ENCODE measurements at places on chromosomes 4 and X.
A peak's percentile ranks its signal among the peaks of the same experiment; 100 is the strongest.

DNA sequence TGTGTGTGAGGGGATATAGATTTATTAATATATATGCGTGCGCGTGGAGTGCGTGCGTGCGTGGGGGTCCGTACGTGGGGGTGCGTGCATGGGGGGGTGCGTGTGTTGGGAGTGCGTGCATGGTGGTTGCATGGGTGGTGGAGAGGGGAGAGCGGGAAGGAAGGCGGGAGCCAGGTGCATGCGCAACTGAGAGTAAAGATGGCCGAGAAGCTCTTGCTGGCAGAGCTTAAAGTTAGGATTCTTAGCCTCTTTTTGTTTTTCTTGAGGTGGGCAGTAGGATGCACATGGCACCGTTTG lies 45.8 kb downstream of the TEX13B start:
- DNase-seq = no peak

DNA sequence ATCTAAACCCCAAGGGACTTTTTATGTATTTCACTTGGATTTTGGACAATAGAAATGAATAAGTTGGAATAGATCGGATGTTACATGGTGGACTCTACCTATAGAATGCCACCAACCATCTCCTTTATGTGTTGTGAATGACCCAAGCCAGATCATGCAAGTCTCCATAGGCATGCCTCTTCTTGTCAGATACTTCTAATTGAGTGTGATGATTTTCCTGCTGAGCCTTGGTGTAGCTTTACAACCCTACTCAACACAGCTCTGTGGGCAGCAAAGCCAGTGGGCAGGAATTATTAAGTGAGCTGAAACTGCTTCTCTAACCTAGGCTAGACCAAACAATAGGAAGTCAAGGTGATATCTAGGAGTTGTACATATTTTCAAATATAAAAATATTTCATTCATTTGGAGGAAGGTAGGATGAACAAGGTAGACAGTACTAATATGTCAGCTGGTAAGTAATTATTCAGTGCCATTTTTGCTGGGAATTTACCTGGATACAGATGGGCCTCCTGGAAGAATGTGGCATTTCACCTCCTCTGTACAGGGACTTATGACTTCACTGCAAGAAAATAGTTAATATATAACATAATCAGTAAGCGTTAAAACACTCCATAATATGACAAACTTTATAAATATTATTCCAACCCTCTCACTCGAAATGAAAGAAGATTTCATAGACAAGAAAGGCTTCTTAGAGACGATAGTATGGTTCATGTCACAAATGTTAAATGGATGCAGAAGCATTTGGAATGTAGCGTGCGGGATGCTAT lies 298.0 kb upstream of the FAT1 start:
- no peak for DNase-seq

- no peak for DNase-seq
These were observed 50.6 kb downstream of the ZGRF1 start for GRCh38 chr4:112585977-112586736.

GRCh38 chrX:55033429-55033828 lies 2.7 kb upstream of the ALAS2 start:
- DNase-seq = peak; percentile 56

DNA sequence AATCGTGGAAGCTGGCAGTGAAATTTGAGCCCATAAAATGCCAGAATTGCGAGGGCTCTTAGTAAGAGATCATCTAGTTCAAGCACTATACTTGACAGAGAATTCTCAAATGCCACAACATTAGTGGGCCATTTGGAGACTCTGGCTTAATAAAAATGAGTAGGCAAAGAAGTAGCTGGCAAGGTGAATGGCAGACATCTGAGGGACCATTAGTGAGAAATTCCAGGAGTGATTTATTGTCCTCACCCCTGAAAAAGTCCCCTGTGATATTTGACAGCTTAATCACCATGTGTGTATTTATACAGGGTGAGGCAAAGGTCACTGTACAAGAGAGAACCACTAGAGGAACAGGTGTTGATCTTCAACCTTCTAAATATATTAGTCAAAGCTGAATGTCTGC lies 207.5 kb downstream of the CHRDL1 start:
- DNase-seq = no peak

- DNase-seq = no peak
These were observed 62.8 kb downstream of the UCHL1 start for GRCh38 chr4:41319553-41319952.

DNA sequence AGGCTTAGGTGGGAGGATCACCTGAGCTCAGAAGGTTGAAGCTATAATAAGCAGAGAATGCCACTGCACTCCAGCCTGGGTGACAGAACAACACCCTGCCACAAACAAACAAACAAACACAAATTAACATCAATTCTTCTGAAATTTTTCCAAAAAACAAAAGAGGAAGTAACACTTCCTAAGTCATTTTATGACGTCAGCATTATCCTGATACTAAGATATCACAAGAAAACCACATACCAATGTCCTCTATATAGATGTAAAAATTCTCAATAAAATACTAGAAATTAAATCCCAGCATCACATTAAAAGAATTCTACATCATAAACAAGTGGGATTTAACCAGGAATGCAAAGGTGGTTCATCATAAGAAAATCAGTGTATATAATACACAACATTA lies 64.4 kb upstream of the STK26 start:
- no peak for DNase-seq

GRCh38 chr4:70364002-70364401 lies 3.4 kb downstream of the SMR3A start:
- no peak for DNase-seq

- no peak for DNase-seq
These were observed 1.6 kb downstream of the FAM13A start for GRCh38 chr4:89055157-89056080.

DNA sequence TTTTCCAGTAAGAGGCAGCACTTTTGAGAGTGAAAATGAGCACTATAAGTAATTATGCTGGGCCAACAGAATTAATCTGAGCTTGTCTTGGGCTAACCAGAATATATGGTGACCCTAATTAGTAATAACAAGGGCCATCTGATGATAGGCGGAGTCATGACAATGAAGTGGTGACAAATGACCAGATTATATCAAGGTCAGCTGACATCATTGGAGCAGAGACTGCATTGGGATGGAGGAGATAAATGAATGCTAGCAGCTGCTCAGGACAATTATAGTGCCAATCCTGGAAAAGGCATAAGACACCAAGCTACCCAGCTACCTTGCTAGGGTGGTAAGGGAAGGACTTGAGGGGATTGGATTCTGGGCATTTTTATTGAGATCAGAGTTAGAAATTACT lies 1548.7 kb downstream of the RPA4 start:
- no peak for DNase-seq

DNA sequence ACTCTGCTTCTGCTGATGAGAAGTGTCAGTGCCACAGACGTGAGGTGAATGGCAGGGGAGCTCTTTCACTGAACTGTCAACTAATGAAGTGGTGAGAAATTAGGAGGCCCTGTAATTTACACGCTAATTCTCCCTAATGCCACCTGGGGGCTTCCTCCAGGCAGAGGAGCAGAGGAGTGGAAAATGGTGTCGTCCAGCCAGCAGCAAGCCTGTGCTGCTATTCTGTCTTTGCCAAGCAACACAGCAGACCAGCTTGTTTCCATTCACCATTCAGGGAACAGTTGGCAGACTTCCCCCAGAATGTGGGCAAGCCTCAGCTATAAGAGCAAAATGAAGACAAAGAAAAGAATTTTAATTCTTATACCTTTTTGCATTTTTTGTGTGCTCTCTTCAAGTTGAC lies 245.2 kb upstream of the TET2 start:
- no peak for DNase-seq

- DNase-seq = no peak
These were observed 138.6 kb downstream of the AFF1 start for GRCh38 chr4:87073199-87074120.

- DNase-seq = no peak
These were observed 205.7 kb downstream of the SOX3 start for GRCh38 chrX:140298960-140299825.

DNA sequence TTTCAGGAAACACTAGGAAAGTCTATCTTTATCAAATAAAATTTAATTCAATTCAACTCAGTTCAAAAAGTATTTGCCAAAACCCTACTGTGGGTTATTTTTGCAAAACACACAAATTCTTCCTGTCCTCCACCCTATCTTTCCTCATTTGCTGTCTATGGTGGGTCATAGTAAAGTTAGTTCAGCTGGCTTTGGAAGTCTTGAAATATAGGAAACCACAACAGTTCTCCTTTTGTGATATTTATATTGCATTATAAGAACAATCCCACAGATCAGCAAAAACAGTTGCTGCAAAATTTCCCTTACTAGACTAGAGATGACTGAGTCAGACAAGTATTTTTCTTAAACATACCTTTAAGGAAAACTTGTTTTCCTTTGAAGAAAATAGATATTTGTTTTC lies 22.2 kb downstream of the CYBB start:
- no peak for DNase-seq

GRCh38 chr4:37682701-37683401 lies 3.3 kb downstream of the RELL1 start:
- no peak for DNase-seq

DNA sequence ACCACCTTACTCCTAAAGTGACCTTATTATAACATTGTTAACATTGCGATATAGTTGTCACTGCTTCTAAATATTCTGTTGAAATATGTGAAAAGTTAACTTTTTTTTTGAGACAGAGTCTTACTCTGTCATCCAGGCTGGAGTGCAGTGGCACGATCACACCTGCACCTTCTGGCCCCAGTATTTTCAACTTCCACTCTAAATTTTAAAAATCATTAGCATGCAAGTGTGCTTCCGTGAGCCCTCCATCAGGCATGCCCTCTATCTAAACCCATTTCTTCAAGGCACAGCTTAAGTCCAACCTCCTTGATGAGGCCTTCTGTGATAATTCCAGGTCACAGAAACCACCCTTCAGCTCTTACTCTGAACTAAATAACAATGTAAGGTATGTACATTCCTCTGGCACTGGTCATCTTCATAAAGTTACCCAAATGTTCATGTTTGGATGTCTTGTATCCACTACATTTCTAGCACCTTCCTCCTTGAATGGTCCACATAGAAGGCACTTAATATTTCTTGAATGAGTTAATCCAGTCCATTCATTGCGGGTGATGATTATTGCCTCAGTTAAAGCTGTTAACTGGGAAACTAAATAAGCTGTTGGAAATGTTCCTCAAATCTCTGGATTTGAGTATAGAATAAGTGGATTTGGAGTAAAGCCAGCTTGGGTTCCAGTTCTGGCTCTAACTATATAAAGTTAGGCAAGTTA lies 38.6 kb upstream of the TMEM131L start:
- no peak for DNase-seq

- DNase-seq = no peak
These were observed 274.6 kb downstream of the NKX6-1 start for GRCh38 chr4:84224522-84224921.

- DNase-seq = peak; percentile 51
These were observed 56.7 kb downstream of the TSPAN5 start for GRCh38 chr4:98601708-98602107.

DNA sequence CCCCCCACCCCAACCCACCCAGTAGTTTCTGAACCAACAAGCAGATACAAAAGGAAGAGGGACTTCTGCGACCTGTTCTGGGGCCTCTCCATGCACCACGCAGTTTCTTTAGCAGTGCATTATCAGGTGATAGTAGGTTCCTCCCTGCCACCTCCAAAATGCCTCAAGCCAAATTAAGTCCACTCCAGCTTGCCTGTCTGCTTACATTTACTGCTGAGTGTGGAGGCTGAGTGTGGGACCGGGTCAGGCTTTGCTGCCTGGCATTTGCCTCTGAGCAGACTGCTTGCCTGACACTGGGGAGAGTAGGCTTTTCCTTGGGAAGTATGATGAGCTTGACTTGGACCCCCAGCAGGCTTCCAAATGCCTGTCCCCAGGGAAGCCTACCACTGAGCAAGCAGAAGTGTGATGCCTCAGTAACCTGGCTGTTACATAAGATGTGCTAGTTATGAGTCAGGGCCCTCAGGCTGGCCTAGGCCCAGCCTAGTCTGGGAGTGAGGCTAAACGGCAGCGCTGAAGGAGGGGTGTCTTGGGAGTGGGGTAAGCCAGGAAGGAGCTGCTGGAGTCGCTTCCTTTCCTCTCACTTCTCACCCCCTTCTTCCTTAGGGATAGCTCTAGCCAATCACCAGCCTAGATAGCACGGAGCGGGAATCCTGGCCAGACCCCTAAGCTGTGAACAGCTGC lies 9.0 kb downstream of the TSC22D3 start:
- no peak for DNase-seq

DNA sequence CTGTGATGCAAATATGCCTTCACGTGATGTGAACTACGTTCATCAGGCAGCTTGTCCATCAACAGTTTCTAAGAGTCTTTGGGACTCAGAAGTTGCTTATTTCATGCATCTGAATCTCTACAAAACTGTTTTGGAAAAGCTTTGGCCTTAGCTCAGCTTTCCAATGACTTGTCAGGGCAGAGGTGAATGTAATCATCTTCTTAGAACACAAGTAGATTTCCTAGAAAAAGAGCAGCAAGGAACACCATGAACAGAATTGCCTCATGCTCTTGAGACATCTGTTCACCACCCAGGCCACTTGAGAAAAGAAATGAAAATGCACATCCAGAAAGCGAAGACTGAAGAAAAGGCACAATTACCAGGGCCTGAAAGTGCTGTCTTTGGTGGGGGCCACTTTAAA lies 105.8 kb upstream of the PDHA1 start:
- DNase-seq = no peak

DNA sequence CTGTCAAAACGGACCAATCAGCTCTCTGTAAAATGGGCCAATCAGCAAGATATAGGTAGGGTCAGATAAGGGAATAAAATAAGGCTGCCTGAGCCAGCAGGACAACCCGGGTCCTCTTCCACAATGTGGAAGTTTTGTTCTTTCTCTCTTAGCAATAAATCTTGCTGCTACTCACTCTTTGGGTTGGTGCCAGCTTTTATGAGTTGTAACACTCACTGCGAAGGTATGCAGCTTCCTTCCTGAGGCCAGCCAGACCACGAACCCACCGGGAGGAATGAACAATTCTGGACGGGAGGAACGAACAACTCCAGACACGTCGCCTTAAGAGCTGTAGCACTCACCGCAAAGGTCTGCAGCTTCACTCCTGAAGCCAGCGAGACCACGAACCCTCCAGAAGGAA lies 287.8 kb downstream of the RAPGEF2 start:
- peak; percentile 70 for DNase-seq

GRCh38 chr4:61517144-61517543 lies 317.0 kb downstream of the ADGRL3 start:
- no peak for DNase-seq

DNA sequence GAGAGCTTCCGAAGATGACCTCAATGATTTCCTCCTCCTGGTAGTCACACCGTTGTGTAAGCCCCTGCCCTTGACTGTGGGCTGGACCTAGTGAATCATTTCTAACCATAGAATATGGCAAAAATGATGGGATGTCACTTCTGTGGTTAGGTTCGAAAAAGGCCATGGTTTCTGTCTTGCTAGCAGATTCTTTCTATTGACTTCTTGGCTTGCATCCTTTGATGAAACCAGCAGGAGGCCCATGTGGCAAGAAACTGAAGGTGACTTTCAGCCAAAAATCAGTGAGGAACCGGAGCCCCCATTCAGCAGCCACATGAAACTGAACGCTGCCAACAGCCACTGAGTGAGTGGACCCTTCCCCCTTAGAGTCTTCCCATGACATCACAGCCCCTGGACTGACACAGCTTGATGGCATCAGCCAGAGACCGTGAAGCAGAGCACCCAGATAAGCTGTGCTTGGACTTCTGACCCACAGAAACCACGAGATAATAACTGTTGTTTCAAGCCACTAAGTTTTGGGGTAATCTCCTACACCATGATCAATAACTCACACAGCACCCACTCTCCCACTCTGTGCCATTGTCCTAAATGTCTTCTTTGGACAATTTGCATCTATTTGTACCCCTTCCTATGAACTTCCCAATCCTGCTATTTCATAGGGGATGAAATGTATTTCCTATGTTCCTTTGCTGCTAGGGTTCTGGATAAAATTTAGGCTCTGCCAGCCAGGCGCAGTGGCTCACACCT lies 148.0 kb upstream of the STX18 start:
- DNase-seq = no peak

Measured in epithelial cell of proximal tubule (primary cell).